Nucleus accumbens (tissue), 56 donors: ENCODE measurements at places on chromosomes 11 and 22.

DNA sequence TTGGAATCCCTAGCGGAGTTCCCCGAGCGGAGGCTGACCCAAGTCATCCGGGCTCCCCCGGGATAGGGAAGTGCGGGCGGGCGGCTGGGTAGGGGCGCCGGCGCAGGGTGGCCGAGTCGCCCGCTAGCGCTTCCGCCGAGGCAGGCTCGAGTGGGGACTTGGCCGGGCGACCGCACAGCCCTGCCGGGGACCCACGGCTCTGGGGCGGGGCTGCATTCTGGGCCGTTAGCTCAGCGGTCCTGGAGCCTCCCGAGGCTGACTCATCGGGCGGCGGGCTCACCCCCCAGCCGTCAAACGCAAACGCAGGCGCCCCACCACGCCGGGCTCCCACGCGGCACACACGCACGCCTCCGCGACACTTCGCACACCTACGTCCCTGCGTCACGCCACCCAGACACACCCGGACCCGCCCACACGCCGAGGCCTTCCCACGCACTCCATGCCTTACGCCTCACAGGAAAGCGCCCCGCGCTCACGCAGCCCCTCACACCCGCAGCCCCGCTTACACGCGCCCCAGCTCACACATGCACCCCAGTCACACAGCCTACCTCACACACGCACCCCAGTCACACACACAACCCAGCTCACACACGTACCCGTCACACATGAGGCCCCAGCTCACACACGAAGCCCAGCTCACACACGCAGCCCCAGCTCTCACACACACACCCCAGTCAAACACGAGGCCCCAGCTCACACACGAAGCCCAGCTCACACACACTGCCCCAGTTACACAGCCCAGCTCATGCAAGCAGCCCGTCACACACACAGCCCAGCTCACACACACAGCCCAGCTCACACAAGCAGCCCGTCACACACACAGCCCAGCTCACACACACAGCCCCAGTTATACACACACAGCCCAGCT is 1.2 kb downstream of the PHLDB1 start:
- DNase-seq: peak; percentile 71

GRCh38 chr22:26681395-26681821 is 24.0 kb downstream of the MIAT start:
- no peak for DNase-seq

GRCh38 chr11:44046182-44046581 is 1.6 kb upstream of the ACCSL start:
- DNase-seq: no peak

DNA sequence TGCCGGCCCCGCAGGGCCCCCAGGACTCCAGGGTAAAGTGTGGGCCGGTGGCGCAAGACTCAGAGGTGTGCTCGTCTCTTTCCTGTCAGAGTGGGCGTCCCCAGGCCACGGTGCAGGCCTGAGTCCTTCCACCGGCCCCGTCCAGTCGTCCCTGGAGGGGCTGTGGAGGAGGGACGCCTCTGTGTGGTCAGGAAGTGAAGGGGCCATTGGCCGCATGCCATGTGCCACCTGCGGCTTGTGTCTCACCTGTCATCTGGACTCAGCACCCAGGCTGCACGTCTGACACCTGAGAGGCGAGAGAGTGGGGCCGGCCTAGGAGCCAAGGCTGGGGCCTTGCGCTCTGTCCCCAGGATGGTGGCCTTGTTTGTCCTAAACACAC is 25.2 kb downstream of the MUC6 start:
- no peak for DNase-seq

GRCh38 chr22:37887584-37888378 is 18.3 kb upstream of the MICALL1 start:
- DNase-seq: no peak
